ENCODE measurements at places on chromosomes 3 and 15.

DNA sequence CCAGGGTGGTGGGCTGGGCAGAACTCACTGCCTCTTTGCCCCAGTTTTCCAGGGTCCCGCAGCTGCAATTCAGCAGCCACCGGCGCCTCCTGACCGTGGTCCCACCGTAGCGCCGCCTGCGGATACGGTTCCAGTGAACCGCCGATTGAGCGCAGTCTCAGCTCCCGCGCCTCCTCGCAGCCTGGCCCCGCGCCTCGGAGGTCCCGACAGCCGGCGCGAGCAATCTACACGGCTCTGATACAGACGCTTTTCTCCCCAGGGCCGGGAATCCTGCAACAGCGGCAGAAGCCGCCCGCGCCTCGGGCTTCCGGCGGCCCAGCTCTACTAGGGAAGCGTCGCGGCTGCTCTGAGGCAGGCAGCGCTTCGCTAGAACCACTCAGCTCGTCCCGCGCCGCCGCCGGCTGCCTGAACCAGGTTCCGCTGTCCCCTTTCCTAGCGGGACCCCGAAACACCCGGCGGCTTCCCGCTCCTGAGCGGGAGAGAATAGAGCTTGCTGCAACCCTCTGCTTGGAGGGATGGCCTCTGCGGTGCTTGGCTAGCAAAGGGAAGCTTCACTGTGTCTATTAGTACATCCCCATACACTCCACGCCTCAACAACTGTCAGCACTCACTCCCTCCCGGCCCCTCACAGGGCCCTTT is 3.1 kb downstream of the FOXL2NB start:
- no peak for DNase-seq

DNA sequence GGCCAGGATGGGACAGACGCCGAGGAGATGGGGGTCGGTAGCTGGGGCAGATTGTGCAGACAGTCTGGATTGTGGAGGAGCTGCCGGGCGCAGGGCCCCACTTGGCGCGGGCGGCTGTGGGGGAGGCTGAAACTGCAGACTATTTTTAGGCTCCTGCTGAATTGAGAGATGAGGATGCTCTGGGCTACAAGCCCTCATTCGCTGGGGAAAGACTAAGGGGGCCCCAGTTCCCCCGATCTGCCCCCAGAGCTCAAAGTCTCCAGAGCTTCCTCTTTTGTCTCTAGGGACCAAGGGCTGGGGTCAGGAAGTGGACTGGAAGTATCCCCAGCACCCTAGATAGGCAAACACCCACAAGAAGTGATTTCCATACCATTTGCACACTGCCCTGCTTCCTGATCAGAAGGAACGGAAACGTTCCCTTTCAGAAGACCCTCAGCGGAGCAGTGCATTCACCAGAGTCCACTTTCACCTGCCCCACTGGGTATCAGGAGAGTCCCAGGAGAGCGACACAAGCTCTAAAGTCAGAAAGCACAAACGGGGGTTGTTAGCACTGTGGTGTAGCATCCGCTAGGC is 29.7 kb downstream of the SEMA7A start:
- no peak for DNase-seq

DNA sequence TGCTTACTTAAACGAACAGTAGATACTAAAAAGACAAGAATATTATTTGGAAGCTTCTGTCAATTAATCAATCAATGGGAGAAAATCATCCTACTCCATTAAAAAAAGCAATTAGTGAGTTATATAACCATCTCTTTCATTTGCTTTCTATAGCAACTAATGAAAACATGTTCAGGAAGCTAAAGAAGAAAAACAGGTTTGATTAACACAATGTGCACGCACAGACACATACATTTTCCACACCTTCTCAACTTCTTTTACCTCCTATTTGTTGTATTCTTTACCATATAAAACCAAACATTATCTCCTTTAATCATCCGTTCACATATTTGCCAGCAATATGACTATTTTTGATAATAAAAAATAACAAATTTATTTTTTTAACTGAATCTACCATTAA is 111.3 kb downstream of the GBE1 start:
- no peak for DNase-seq

DNA sequence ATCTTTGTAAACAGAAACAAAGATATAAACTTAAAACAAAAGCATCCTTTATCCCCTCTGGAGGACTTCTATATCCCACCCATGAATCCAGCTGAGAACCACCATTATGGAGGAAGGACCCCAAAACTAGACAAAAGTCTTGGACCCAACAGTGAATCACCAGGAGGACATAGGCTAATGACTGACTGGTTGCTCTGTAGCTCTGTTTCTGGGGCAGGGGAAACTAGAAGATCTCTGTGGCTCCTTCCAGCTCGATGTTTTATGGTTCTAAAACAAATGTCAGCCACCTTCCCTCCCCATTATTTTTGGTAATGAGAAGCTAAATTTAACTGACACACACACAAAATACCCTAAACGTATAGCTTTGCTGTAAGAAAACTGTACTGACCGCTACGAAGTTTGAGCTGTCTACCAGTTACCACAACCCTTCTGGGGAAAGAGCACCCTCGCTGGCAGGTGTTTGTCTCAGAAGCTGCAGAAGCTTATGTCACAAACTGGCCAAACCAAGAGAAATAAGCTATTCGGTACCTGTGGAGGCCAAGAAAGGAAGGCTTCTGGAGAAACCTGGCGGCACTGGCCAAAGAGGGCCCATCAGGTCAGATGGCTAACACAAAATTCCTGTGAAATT is 36.4 kb downstream of the MB21D2 start:
- no peak for DNase-seq

GRCh38 chr3:94693997-94694640 is 631.3 kb downstream of the NSUN3 start:
- no peak for DNase-seq

GRCh38 chr15:42707873-42708544 is 28.9 kb downstream of the CDAN1 start:
- no peak for DNase-seq

GRCh38 chr3:141259821-141260629 is 28.4 kb downstream of the PXYLP1 start:
- DNase-seq, result no peak

- DNase-seq, result no peak
Observed at GRCh38 chr3:113754494-113755159, 7.8 kb downstream of the ATP6V1A start.

DNA sequence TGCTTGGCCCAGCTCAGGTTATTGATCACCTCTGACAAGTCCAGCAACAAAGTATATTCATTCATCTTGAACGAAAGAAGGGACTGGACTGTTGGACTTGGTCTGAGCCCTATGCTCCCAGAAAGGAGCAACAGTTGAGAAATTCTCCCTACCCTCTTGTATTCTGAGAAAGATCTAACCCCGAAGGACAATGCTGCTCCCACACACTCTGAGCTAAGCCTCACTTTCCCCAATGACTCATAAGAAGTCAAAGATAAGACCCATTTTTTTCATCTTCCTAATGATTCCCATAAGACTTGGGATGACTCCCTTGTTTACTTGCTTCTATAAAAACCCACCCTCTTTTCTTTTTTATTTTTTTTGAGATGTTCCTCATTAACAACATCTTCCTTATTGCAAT is 549.4 kb upstream of the MDFIC2 start:
- no peak for DNase-seq

DNA sequence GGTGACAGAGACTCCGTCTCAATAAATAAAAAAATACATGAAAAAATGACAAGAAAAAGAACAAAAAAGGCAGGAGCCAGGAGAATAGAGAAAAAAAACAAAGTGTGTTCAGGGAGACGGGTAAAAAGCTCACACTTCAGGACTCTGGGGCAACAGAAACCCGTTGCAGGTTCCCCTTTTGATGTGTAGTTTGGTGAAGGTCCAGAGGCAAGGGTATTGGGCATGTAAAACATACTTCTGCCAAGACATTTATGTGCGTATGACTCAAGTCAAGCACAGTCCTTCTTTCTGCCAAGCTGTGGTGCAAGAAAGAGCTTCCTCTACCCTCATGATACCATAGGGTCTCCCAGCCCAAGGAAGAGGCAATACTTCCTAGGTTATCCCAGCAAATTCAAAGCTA is 33.4 kb upstream of the STRIT1 start:
- DNase-seq, result no peak

- peak; percentile 37 for DNase-seq
Observed at GRCh38 chr15:43225201-43225949, 4.6 kb upstream of the EPB42 start.

DNA sequence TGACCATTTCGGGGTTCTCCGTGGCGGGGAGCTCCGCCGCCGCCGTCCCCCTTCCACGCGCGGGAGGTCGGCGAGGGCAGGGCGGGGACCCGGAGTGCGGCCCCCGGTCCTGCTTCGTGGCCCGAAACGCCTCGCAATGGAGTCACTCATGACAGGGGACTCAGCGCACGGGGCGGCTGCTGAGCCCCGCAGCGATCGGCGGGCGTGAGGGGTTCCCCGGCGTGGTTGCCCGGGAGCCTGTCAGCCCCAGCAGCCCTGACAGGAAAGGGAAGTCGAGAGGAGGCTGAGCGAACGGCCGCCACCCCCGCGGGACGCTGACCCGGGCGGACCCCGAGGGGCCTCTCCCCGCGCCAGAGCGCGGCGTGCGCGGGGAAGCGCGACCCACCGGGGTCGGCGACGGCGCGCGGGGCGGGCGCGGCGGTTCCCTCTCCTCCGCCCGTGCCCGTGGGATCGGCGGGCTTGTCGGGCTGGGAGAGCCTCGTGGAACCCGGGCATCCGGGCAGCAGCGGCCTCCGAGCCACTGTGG is 564 bp upstream of the PIGZ start:
- DNase-seq, result peak; percentile 28

DNA sequence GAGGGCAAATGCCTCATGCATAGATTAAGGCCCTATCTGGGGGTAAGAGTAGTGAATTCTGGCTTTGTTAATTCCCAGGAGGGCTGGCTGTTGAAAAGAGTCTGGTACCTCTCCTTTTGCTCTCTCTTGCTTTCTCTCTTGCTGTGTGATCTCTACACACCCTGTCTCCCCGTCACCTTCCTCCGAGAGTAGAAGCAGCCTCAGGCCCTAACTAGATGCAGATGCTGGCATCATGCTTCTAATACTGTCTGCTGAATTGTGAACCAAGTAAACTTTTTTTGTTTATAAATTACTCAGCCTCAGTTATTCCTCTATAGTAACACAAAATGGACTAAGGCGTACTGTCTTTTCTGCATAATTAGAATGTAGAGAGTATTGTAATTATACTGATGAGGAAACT is 908.1 kb downstream of the DIPK2A start:
- no peak for DNase-seq

DNA sequence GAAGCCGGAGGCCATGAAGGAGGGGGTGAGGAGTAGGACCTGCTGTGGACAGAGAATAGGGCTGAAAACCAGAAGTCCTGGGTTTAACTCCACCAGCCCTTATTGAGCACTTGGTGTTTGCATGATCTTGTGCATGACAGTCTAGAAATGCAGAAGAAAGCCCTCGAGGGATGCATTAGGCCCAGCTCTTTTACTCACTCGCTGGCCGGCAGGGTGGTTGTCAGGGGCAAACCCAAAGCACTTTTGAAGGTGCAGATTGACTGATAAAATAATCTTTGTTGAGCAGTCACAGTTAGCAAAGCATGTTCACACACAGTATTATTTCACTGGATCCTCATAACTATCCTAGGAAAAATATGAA is 55.3 kb downstream of the CORO2B start:
- no peak for DNase-seq

DNA sequence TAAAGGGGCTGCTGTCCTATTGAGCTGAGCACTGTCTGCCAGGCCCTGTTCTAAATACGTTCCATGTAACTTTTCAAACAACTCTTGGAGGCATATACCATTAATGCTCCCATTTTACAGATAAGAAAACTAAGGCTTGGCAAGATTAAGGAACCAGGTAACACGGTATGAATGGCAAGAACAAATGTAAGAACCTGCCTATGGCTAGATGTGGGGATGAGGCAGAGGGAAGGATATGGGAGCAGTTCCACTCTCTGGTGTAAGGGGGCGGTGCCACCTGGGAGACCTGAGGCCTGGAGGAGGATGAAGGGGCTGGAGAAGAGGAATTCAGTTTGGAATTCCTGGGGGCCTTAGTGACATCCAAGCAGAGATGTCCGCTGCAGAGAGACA is 3.8 kb upstream of the LMAN1L start:
- no peak for DNase-seq

DNA sequence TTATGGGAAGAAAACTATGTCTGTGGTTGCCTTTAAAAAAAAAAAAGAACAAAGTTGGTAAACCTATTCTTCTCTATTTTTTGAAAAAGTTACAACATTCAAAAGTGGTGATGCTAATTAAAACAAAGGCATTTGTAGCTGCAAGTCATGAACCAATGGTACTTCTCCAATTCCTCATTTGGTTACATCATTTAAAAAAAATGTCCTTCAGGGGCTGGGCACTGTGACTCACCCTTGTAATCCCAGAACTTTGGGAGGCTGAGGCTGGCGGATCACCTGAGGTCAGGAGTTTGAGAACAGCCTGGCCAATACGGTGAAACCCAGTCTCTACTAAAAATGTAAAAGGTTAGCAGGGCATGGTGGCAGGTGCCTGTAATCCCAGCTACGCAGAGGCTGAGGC is 574.6 kb downstream of the VGLL3 start:
- no peak for DNase-seq

- no peak for DNase-seq
Observed at GRCh38 chr3:147355084-147355752, 51.1 kb downstream of the ZIC4 start.

DNA sequence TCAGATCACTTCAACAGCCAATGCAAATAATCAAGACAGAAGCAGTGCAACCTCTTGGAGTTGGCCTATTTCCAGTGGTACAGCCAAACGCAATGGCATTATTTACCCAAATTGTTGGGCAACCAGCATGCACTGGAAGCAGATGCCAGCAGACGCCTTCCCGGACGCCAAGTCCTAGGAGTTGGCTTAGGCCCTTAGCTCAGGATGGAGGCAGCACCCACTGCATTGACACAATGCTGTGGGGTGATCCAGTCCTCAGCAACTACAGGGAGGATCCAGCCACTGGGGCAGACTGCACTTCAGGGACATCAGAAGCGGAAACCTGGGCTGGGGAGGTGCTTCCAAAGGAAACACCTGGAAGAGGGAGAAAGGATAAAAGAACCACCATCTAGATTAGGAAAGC is 290.4 kb downstream of the FAM43A start:
- DNase-seq, result no peak
